ENCODE measurements at places on chromosomes 12 and 14.

GRCh38 chr12:126160912-126161311 lies 1095.7 kb downstream of the AACS start:
- DNase-seq, result no peak

- DNase-seq, result no peak
Measured at GRCh38 chr14:89856871-89857345, 97.6 kb downstream of the EFCAB11 start.

- DNase-seq, result no peak
Measured at GRCh38 chr14:95146079-95146771, 11.1 kb downstream of the DICER1 start.

- DNase-seq, result no peak
Measured at GRCh38 chr12:97223419-97223818, 239.2 kb upstream of the RMST start.

DNA sequence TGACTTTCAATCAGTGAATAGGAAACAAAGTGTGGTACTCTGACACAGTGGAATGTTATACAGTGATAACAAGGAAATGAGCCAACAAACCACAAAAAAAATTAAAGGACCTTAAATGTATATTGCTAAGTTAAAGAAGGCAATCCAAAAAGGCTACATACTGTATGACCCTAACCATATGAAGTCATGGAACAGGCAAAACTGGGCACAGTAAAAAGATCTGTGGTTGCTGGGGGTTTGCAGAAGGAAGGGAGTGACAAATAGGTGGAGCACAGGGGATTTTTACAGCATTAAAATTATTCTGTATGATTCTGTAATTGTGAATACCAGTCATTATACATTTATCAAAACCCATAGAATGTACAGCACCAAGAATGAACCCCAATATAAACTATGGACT lies 112.6 kb downstream of the KCNC2 start:
- DNase-seq, result no peak
